WTC11 (cell line): ENCODE measurements at places on chromosomes 5 and 9.

- DNase-seq, result no peak
Observed at GRCh38 chr5:73297430-73297829, 124.4 kb downstream of the TMEM174 start.

DNA sequence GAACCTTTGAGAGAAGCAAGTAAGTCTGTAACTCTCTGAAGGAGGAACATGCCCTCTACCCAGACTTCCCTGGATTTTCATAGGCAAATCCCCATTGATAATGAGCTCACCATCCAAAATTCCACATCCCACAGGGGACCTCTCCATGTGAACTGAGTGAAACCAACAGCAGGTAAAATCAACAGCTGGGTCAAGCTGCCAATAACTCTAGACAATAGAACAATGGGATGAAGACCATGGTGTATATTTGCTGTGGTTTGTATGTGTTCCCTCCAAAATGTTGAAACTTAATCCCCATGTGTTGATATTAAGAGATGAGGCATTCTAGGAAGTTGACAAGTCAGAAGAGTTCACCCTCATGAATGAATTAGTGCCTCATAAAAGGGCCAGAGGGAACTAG, 110.2 kb upstream of the MYO10 start:
- no peak for DNase-seq

DNA sequence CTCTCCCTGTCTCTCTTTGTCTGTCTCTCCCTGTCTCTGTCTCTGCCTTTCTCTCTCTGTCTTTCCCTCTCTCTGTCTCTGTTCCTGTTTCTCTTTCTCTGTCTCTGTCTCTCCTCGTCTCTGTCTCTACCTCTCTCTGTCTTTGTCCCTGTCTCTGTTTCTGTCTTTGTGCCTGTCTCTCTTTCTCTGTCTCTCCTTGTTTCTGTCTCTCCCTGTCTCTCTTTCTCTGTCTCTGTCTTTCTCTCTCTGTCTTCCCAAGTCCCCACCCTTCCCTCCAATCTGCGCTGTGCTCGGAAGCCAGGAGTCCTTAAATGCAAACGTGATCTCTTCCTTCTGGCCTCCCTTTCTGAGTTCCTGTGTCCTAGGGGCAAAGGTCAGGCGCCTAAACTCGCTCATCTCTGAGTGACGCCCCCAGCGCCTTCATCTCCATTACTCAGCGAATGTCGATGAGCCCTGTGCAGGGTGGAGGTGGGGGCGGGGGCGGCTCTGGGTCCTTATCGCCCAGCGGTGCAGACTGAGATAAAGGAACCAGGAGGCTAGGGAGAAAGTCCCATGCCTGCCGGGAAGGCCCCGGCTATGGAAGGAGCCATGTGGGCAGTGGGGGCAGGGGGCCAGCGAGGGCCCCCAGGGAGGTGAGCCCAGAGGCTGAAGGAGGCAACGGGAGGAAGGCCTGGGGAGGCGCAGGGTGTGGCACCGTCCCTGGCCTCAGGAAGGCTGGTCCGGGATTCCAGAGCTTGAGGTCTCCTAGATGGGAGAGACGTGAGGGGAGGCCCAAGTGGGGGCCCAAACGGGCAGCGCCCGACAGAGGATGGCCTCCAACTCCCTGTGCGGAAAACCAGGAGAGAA, 1.5 kb upstream of the SLC6A19 start:
- peak; percentile 10 for DNase-seq

GRCh38 chr9:98465799-98466198, 210.3 kb upstream of the TBC1D2 start:
- DNase-seq, result no peak

- DNase-seq, result peak; percentile 56
Observed at GRCh38 chr9:117414220-117414905, 494 bp downstream of the ASTN2 start.

GRCh38 chr5:132069994-132070393, 3.6 kb upstream of the CSF2 start:
- no peak for DNase-seq

- no peak for DNase-seq
Observed at GRCh38 chr9:99352826-99353225, 130.7 kb downstream of the SEC61B start.

GRCh38 chr5:146447734-146448380, 724 bp downstream of the TCERG1 start:
- peak; percentile 38 for DNase-seq

DNA sequence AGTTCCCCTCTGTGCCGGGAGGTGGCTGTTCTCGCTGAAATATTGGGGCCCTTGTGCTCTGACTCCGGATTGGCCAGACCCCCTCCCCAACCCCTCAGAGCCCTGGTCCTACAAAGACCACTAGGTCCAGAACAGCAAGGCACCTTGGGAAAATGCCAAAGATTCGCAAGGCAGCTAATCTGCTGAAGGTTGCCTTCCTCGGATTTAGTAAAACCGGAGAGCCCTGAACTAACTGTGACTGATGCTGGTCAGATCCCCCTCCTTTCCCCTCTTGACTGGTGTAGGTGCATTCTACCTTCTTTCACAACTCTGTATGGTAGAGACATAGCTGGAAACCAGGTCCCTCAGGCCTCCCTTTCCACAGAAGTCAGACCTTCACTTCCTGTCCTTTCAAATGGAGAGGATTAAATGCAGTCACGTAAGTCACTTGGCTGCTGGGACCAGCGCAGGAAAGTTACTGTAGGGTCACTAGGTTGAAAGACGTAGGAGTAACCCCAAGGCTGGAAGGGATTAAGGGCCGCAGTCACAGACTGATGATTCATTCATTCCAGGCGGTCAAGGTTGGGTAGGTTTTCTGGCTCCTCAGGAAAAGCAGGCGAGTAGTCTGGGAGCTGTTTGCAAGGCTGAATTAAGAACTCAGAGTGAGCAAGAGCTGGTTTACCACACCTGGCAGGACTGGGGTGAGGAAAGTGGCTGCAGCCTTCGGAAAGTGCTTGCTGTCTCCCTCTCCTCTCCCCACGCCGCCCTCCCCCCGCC, 5.3 kb downstream of the BARX1 start:
- DNase-seq, result no peak

DNA sequence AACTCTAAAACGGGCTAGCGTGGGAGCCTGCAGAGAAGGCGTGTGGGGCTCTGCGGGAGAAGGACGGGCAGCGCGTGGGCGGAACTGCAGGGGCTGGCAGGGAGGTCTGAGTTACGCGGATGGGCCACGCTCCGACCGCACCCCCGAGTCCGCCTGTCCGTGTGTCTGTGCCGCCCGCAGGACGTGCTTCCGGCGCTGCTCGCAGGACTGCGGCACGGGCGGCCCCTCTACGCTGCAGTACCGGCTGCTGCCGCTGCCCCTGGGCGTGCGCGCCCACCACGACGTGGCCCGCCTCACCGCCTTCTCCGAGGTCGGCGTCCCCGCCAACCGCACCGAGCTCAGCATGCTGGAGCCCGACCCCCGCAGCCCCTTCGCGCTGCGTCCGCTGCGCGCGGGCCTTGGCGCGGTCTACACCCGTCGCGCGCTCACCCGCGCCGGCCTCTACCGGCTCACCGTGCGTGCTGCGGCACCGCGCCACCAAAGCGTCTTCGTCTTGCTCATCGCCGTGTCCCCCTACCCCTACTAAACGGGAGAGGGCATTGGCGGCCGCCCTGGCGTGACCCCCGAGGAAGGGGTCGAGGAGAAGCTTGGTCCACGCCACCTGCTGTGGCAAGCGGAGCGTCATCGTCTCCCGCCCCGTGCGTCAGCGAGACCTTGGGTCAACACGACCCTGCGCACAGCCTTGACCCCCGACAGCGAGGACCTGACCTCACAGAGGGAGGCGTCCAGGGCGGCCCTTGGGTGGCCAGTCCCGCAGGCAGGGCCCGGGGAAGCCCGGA, 11.4 kb upstream of the ASS1 start:
- peak; percentile 76 for DNase-seq

DNA sequence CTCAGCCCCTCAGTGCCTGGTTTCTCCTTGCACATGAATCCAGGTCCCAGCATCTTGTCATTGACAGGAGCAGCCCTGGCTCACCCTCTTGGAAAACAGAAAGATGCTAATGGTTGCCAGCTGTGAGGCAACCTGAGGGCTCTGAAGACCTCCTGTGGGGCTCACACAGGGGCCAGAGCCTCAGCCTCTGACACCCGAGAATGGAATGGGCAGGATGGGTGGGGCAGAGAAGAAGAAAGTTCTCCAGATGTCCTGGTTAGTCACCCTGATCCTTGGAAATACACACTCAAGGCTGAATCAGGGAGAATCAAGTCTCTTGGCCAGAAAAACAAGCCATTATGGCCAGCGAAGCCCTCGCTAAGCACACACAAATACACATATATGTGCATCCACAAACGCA, 32.3 kb upstream of the SPATA31E1 start:
- DNase-seq, result no peak

GRCh38 chr5:96753848-96754247, 53.9 kb downstream of the ERAP1 start:
- DNase-seq, result no peak

DNA sequence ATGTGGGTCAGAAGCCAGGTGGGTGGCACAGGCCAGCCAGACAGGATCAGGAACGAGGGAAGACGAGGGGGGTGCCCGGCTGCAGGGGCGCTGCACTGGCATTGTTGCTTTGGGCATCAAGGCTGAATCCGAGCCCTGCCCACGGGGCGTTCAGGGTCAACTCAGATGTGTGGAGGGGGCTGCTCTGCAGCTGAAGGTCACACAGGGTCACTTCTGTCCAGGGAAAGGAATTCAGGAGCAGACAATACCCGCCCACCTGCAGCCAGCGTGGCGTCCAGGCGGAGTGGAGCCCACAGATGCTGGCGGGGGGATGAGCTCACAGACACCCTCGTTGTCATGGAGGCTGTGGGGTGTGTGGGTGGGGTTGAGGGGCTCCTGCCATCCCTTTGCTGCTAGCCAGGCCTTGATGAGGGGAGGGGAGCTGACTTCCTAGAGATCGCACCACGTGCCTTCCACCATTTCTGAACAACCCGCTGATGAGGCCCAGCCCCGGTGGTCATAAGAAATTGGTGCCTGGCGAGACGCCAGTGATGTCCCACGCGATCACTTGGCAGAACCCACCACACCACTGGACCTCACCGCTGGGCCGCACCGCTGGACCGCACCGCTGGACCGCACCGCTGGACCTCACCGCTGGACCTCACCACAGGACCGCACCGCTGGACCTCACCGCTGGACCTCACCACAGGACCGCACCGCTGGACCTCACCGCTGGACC, 31.2 kb downstream of the MRPL36 start:
- DNase-seq, result no peak

DNA sequence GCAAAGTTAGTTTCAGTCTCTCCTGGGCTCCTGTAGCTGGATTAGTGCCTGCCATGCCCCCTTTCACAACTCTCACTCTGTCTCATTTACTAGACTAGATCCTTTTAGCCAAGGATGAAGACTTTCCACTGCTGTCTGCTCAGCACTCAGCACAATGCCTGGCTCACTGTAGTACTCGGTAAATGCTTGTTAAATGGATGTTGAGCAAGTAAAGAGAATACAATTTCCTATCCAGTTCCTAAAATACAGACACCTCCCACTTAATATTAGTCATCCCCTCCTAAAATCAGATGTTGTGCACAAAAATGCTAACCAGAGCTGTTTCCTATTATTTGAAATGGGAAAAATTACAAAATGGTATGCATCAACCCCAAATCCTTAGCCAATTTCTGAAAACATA, 195.8 kb downstream of the SREK1 start:
- DNase-seq, result no peak

DNA sequence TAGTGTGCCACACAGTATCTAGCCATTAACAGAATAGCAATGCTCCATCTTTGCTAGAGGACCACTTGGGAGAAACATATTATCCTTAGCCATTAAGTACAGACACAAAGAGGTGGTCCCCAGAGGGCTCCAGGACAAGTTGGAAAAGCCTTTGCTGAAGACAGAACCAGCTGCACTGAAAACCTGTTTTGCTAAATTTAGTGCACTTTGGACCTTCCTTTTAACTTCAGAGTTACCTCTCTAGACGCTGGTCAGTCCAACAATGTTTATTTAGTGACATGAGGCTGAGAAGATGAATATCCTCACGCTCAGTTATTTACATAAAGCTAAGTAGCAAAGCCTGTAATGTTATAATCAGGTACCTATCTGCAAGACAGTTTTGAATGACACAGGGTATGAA, 265.0 kb upstream of the ZNF608 start:
- no peak for DNase-seq

- DNase-seq, result peak; percentile 45
Observed at GRCh38 chr9:38621434-38622287, 1.3 kb upstream of the ANKRD18A start.

GRCh38 chr9:38044706-38045105, 24.3 kb downstream of the SHB start:
- DNase-seq, result no peak

DNA sequence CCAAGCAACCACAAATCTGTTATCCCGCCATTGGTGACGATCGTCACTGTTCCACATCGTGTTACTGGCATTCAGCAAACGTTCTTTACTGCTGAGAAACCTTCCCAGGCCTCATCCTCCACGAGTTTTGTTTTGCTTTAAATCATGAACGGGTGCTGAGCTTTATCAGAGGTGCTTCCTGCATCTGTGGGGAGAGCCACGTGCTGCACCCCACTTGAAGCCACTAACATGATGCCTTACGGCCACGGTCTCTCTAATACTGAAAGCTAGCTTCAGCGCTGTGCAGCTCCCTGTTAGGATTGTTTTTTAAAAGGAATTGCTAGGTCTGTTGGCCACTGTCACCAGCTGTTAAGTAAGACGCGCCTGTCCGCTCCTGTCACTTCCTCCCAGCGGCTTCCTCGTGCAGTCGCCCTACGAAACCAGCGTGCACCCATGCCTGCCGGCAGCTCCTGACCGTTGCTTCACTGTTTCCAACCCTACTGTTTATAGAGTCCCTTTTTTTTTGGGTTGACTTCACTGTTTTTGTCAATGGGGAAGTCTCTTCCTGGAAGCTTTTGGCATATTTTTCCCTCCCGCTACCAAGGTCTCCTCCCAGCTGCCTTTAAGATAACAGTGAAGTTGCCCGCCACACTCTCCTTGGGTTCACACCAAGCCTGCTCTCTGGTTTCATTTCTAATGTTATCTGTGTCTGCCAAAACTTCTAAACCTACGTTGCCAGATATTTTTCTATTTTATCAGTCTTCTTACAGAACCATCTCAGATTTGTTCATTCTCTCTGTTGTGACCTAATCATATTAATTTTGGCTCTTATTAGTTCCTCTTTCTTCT, 20.3 kb downstream of the LPCAT1 start:
- DNase-seq, result no peak

GRCh38 chr5:20514145-20514544, 526.1 kb upstream of the CDH18 start:
- DNase-seq, result no peak
